Activated T-cell treated with anti-CD3 and anti-CD28 coated beads, Interleukin-2, amount 50 U/mL, for 4 hours (primary cell): ENCODE measurements at places on chromosomes 12 and 14.

GRCh38 chr12:58745348-58746125 is 174.8 kb downstream of the LRIG3 start:
- no peak for DNase-seq

GRCh38 chr12:62750941-62751809 is 183.8 kb downstream of the PPM1H start:
- DNase-seq = no peak

GRCh38 chr14:61183196-61183885 is 97.8 kb downstream of the TMEM30B start:
- no peak for DNase-seq

- DNase-seq = no peak
Measured at GRCh38 chr14:69013943-69014782, 35.1 kb upstream of the ACTN1 start.

DNA sequence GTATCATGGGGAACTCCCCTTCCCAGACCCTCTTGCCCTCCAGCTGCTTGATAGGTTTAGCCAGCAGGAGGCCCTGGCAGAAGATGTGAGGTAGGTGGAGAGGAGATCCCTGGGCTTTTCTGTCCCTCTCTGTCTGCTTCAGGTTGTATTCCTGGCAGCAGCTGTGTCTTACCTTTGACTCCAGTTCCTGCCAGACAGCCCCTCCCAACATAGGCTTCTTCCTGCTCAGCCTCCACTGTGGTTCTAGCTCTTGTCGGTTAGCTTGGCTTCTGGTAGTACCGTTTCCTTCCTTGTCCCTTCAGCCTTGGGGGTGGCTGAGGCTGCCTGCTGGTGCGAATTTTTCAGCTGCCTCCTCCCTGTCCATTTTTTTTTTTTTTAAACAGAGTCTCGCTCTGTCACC is 215.7 kb upstream of the CRY1 start:
- no peak for DNase-seq

GRCh38 chr12:29517264-29517663 is 19.8 kb upstream of the OVCH1 start:
- DNase-seq = no peak
